Right hindlimb (tissue), 1 donor: ENCODE measurements at places on chromosomes 7 and 10.

GRCh38 chr7:32916006-32916405 lies 24.4 kb upstream of the KBTBD2 start:
- DNase-seq = no peak

GRCh38 chr7:1781369-1781768 lies 111.3 kb downstream of the ELFN1 start:
- no peak for DNase-seq

- DNase-seq = no peak
Observed at GRCh38 chr7:157228864-157229422, 90.2 kb downstream of the UBE3C start.

DNA sequence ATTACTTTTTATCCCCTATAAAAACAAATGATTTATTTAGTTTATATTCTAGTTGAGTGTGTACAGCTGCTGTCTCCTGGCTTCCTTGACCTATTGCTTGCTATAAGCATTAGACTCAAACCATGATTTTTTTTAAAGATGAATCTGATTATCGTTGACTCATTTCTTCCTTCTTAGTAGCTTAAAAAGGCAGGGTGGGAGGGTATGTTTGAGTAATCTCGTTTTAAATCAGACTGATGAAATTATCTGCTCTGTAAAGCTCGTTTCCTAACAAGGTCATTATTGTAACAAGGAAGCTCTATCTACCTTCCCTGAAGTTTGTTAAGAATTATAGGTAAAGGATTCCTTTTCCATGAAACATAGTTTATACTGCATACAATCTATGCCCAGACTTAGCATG lies 276.3 kb upstream of the KCND2 start:
- no peak for DNase-seq

- DNase-seq = no peak
Observed at GRCh38 chr7:43753271-43753810, 5.1 kb upstream of the BLVRA start.

- DNase-seq = no peak
Observed at GRCh38 chr10:665579-666091, 23.8 kb downstream of the DIP2C start.

DNA sequence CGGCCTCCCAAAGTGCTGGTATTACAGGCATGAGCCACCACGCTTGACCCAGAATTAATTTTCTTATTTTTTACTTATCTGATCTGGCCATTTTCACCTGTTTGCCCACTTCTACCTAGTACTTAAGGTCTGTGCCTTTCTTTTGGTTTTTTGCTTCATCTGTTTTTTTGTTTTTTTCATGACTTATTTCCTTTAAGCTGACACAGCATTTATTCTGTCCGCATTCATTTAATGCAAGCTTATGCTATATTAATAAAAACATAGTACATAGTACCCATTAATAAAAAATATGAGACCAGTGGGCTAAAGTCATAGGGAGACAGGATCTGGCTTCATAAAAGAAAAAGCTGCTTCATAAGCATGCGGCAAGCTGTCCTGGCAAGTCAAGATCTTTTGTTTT lies 205.4 kb downstream of the ZEB1 start:
- DNase-seq = no peak

GRCh38 chr10:120657371-120657770 lies 193.8 kb upstream of the WDR11 start:
- no peak for DNase-seq

DNA sequence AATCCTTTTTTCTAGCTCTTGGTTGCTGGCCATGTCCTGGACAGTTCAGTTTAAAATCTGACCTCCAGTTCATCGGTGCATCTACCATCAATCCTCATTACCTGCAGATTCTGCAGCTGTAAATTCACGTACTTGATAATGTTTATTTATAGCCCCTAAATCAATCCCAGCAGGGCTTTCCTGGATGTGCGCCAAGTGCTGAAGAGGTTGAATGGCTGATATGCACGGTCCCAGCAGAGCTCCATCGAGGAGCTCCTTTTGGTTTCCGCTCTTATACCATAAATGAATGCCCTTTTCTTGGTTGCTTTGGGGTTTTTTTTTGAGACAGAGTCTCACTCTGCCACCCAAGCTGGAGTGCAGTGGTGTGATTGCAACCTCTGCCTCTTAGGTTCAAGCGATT lies 91.2 kb upstream of the CCZ1B start:
- no peak for DNase-seq

DNA sequence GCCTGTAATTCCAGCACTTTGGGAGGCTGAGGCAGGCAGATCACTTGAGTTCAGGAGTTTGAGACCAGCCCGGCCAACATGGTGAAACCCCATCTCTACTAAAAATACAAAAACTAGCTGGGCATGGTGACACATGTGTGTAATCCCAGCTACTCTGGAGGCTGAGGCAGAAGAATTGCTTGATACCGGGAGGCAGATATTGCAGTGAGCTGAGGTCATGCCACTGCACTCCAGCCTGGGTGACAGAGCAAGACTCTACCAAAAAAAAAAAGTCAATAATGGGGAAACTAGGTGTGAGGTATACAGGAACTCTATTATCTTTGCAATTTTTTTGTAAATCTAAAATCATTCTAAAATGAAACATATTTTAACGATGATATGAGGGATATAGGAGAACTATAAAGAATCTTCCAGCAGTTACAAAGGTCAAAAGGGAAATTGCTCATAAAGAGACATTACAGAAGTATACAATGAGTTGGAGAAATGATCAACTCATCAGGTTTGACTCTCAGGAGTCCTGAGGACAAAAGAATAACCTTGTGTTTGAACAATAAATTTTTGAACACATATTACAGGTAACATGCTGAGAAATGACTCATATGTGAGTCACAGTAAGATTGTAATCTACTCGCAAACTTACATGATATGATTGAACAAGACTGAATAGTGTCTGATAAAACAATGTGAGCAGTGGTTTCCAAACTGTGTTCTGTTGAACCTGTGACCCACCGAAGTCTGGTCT lies 272.6 kb downstream of the FGFR2 start:
- no peak for DNase-seq

DNA sequence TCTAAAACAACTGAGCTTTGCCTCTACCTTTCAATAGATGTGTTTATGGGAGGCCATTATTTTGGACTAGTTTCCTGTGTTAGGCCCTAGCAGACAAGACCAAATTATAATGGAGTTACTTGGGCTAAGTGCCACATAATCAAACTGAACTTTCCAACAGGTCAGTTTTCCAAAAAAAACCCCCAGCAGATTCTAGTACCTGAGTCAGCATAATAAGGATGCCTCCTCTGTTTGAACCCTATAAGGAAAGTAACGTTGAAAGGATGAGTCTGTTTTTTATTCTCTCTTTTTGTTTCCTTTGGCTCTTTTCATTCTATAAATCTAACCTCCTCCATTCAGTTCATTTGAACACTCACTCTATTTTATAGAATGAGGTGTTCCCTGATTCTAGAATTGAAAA lies 148.1 kb upstream of the FAM3C start:
- DNase-seq = no peak

- DNase-seq = no peak
Observed at GRCh38 chr7:45647967-45648670, 74.0 kb downstream of the ADCY1 start.

- DNase-seq = peak; percentile 85
Observed at GRCh38 chr10:79397575-79398303, 47.7 kb downstream of the ZCCHC24 start.

GRCh38 chr7:22551768-22552513 lies 52.0 kb upstream of the STEAP1B start:
- no peak for DNase-seq

- DNase-seq = no peak
Observed at GRCh38 chr7:7228967-7229366, 46.6 kb downstream of the C1GALT1 start.

DNA sequence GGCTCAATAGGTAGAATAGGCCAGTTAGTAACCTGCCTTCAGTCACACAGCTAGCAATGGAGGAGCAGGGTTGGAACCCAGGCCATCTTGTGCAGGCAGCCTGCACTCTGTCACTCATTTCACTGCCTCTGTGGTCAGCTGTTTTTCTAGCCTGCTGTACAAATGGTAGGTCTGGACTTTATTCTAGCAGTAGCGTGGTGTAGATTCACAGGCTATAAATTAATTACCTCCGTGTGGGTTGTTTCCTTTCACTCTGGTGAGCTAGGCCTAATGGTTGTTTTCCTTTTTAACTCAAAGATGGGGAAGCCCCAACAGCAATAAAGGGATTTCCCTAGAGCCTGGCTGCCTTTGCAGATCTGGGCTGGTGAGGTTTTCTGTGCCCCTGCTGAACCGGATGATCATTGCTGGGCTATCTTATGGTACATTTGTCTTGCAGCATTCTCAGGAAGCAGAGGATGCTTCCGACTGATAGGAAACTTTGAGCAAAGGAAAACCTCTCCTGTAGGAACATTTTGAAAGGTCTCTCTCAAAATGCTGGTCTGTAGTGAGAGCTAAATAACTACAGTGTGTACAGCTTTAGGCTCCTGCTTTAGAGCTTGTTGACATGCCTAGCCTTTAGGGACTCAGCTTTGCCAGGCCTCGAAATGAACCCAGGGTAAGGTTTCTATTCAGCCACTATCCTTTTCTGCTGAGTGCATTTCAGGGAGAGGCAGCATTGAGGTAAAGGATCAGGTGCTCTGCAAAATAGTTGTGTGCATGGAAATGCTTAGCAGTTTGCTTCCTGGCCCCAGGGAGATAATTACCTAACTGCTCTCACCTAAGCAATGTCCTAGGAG lies 157.4 kb downstream of the ST7 start:
- DNase-seq = no peak

DNA sequence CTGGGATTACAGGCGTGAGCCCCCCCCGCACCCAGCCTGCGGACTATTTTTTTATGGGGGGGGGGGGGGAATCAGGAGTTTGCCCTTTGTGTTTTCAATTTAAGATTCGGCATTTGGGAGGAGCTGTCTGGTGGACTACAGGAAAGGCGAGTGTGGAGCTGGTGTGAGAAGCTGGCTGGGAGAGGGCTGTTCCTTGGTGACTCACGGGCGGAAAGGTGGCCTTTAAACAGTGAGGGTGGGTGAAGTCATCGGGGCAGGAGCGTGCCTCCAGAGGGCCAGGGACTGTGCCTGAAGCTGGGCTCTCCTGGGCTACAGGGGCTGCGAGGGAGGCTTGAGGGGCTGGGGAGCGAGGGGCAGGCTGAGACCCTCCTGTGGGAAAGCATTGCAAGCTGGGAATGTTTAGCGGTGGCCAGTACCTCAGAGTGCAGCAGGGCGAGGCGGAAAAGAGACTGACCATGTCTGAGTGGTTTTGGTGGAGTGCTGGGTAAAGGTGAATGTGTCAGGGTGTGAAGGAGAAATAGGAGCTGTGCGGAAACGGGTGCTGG lies 39.7 kb upstream of the ZNF32 start:
- no peak for DNase-seq

DNA sequence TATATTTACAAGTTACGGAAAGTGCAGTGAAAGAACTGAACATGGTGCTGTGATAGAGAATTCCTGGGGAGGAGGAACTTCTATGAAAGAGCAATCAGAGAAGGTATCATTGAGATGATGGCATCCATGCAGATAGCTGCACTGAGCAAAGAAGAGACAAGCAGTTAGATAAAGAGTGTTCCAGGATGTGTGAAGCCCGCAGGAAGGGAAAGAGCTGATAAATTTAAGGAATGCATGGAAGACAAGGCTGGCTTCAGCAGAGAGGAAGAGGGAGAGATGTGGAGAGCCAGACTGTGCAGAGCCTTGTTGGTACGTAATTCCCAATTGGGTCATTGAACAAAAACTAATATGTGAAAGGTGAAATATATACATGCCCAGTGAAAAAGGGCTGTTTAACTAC lies 538.9 kb downstream of the INHBA start:
- DNase-seq = no peak

DNA sequence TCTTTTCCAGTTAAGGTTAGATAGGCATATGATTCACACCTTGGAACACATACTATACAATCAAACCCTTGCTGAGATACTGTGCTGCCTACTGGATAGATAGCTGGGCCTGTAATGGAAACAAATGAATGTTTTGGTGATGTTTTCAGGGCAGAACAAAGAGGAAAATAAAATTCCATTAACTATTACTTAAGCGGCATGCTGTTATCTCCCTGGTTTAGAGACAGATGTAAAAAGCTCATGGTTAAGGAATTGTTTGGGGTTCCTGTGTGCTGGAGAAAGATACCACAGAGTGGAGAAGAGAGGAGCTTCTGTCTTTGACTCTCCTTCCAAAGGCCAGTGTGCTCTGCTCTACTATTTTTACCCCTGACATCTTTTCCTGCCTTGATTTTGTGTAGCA lies 341.1 kb downstream of the PLXDC2 start:
- no peak for DNase-seq

DNA sequence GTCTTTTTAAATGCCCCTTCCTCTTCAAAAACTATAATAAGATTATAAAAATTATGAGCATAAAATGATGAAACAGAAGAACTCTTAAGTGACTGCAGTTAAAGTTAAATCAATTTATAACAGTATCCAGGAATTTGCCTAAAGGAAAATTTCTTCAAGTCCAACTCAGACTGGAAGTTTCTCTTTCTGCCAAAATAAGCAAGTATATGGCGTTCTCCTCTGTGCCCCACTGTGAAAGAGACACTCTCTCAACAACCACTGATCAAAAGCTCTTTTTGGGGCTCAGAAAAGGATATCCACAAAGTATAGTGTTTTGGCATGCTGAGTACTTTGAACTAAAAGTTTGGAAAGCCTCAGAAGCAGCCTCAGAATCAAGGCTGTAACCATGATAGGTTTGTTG lies 139.9 kb downstream of the SKIDA1 start:
- DNase-seq = no peak

DNA sequence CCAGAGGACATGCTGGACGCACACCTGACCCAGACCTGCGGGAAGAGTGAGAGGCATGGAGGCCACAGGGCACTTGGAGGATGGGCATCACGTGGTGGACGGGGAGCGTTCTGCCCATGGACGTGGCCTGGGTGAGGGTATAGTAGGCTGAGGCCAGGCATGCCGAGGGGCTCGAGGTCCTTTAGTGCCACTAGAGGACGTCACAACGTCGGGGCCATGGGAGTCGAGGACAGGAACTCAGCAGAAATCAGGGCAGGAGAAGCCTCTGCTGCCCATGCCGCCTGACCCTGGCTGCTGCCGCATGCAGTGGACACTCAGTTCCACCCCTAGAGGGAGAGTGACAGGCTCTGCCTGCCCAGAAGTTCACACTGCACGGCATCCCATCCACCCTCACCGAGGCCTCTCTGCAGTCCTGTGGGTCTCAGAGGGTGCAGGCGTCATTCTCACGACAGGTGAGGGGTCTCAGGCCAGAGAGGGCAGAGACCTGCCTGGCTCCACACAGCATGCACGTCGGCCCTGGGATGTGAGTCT lies 198.7 kb downstream of the ADARB2 start:
- DNase-seq = no peak

- no peak for DNase-seq
Observed at GRCh38 chr10:97123765-97124164, 62.0 kb downstream of the SLIT1 start.

DNA sequence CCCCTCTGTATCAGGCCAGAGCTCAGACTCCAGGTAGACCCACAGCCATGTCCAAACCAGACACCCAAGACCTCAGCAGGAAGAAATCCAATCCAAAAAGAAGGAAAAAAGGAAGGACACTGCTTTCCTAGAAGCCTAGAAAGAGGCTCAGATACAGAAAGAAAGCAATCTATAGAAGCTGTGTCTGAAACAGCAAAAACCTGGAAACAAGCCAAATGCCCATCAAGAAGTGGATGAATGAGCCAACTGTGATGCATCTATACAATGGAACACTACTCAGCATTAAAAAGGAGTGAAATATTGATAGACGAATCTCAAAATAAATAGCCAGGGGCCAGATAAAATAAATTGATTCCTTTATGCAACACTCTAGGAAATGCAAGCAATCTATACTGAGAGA lies 31.6 kb downstream of the GRB10 start:
- DNase-seq = no peak

GRCh38 chr7:6562106-6562505 lies 10.8 kb upstream of the GRID2IP start:
- DNase-seq = no peak

- no peak for DNase-seq
Observed at GRCh38 chr7:37220664-37221063, 228.0 kb downstream of the ELMO1 start.
